ENCODE measurements at places on chromosomes 6 and 20.

DNA sequence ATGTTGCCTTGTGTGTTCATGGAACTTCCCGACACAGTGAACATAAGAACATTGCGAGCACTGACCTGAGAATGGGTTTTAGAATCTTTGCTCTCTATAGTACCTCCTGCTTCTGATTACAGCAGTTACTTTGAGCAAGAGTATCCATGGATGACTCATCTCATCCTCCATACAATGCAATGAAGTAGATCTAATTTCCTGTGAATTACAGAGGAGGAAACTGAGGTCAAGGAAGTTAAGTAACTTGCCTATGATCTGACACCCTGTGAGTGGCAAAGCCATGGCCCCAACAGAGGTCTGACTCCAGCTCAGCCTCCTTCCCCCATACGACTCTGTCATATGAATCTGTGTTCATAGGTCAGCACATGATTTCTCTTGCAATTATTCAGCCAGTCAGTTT is 518.1 kb downstream of the TFAP2A start:
- H3K4me3 ChIP-seq: no peak overlapping the region
- no peaks in the 10 kb centered on the region for H3K4me1 ChIP-seq
- H3K27me3 ChIP-seq: no peaks in the 10 kb centered on the region
- no peak overlapping the region for H3K27ac ChIP-seq

- H3K27ac ChIP-seq: no peak overlapping the region
- H3K27me3 ChIP-seq: no peaks in the 10 kb centered on the region
- H3K36me3 ChIP-seq: no peaks in the 10 kb centered on the region
- H3K4me1 ChIP-seq: no peaks in the 10 kb centered on the region
These were observed 130.9 kb downstream of the FOXA2 start for GRCh38 chr20:22453244-22454080.

- H3K27me3 ChIP-seq: no peaks in the 10 kb centered on the region
- peak overlapping the region; percentile 75 for H3K27ac ChIP-seq
- H3K4me1 ChIP-seq: peaks cover 43% of the 10 kb centered on the region
- H3K4me3 ChIP-seq: no peak overlapping the region
These were observed 68.9 kb upstream of the FAM184A start for GRCh38 chr6:119147101-119148053.

- H3K36me3 ChIP-seq: peaks cover 16% of the 10 kb centered on the region
- DNase-seq: no peak
- H3K4me3 ChIP-seq: no peak overlapping the region
- H3K27ac ChIP-seq: no peak overlapping the region
- H3K27me3 ChIP-seq: no peaks in the 10 kb centered on the region
- H3K4me1 ChIP-seq: no peaks in the 10 kb centered on the region
These were observed 33.8 kb downstream of the TMEM181 start for GRCh38 chr6:158593670-158594069.

GRCh38 chr20:37523911-37524700 is 3.1 kb downstream of the NNAT start:
- no peak for DNase-seq
- peaks cover 40% of the 10 kb centered on the region for H3K4me1 ChIP-seq
- no peaks in the 10 kb centered on the region for H3K36me3 ChIP-seq

DNA sequence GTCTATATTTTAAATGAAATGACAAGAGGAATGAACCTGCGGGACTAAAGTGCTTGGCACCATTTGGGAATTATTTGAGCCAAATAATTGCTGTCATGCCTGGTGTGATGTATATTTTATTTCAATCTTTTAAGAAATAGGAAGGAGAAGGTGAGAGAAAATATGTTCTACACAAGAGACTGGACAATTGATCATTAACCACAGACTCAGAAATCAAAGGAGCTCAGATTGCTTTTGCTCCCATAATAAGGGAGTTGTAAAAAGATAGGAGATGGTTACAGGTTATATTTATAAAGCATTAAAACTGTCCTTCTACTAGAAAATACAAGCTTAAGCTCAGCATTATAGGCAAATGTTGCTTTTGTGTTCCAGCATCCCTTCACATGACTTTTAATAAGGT is 515.2 kb upstream of the SULF2 start:
- no peak overlapping the region for H3K4me3 ChIP-seq
- no peak overlapping the region for H3K27ac ChIP-seq
- H3K36me3 ChIP-seq: no peaks in the 10 kb centered on the region
- no peak for DNase-seq
- peaks cover 31% of the 10 kb centered on the region for H3K4me1 ChIP-seq

GRCh38 chr20:32134026-32134425 is 24.5 kb downstream of the TM9SF4 start:
- no peak for DNase-seq
- H3K36me3 ChIP-seq: peaks cover 25% of the 10 kb centered on the region
- no peaks in the 10 kb centered on the region for H3K27me3 ChIP-seq
- no peaks in the 10 kb centered on the region for H3K4me1 ChIP-seq
- no peak overlapping the region for H3K4me3 ChIP-seq

GRCh38 chr6:124879110-124879991 is 82.9 kb upstream of the RNF217 start:
- no peaks in the 10 kb centered on the region for H3K27me3 ChIP-seq
- H3K27ac ChIP-seq: no peak overlapping the region
- no peak overlapping the region for H3K4me3 ChIP-seq
- H3K36me3 ChIP-seq: no peaks in the 10 kb centered on the region
- no peak for DNase-seq

DNA sequence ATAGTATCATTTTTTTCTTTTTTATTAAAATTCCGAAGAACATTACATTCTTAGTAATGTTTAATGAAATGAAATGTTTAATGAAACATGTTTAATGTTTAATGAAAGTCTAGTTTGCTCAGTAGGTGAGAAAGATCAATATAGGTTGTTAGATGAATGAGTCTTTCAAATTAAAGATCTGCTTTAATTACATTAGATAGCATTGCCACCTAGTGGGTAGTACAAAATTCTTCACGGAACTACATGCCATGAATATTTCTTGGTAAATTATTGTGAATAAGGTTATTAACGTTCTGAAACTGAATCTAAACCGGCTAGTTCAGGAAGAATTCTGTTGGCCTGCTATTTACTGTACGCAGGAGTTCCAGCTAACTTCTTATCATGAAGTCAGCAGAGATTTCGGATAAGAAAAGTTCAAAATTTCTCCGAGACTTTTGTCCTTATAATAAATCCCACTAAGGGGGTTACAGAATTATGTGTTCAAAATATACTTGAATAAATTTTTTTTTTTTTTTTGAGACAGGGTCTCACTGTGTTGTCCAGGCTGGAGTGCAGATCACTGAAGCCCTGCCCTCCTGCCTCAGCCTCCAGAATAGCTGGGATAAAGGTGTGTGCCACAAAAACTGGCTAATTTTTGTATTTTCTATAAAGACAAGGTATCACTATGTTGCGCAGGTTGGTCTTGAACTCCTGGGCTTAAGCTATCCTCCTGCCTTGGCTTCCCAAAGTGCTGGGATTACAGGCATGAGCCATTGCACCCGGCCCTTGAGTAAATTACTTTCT is 7.9 kb upstream of the GMNN start:
- DNase-seq: peak; percentile 52
- no peaks in the 10 kb centered on the region for H3K36me3 ChIP-seq
- H3K27ac ChIP-seq: no peak overlapping the region
- no peaks in the 10 kb centered on the region for H3K27me3 ChIP-seq
- H3K4me3 ChIP-seq: no peak overlapping the region

DNA sequence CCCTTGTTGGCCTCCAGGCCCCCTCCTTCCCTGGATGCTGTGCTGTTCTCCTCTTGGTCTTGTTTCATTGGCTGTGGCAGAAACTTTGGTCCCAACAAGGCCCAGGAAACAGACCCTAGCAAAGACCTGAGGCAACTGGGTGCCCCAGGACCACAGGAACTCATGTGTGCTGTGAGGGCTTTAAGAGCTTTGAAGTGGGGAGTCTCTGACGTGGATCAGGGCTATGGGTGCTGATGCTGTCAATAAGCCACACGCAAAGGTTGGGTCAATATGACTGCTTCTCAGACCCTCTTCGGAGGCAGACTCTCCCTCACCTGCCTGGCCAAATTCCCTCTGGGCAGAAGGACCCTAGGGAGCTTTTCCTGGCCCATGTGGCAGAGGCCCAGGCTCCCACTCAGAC is 91.5 kb upstream of the MLN start:
- H3K4me3 ChIP-seq: no peak overlapping the region
- DNase-seq: no peak
- H3K27ac ChIP-seq: no peak overlapping the region
- no peaks in the 10 kb centered on the region for H3K4me1 ChIP-seq
- H3K27me3 ChIP-seq: peaks cover 98% of the 10 kb centered on the region

- no peaks in the 10 kb centered on the region for H3K27me3 ChIP-seq
- no peaks in the 10 kb centered on the region for H3K4me1 ChIP-seq
- H3K36me3 ChIP-seq: no peaks in the 10 kb centered on the region
These were observed 49.1 kb upstream of the THBS2 start for GRCh38 chr6:169302716-169303115.

GRCh38 chr6:31349301-31349700 is 7.7 kb downstream of the HLA-B start:
- H3K4me1 ChIP-seq: no peaks in the 10 kb centered on the region
- peaks cover 7% of the 10 kb centered on the region for H3K27me3 ChIP-seq

DNA sequence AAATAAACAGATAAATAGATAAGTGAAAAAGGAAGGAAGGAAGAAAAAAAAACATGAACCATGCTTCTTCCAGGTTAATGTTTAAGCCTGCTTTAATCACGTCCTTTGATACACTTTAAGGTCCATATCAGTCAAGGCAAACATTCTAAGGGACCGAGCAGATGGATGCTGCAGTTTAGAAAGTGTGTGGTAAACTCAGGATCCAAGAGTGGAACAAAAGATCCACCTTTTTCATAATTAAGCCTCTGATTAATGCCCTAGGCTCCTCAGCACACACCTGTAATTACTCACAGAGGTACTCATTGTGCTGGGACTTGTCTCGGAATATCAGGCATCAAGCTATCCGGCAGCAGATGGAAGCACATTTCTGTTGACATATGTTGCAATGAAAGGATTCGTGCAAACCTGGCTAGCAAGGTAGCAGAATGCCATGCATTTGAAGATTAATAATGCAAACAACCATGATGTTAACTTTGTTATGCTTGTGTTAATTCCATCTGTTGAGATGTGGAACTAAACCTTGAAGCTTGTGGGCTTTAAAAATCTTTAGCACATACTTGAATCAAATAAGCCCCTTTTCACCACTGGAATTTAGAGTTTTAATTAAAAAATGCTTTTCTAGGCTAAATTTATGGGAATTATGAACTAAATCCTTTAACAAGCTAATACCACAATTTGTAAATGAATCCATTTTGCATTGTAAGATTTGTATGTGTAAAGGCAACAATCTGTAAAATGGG is 163.7 kb downstream of the RALGAPA2 start:
- DNase-seq: peak; percentile 9
- no peak overlapping the region for H3K4me3 ChIP-seq
- H3K27me3 ChIP-seq: no peaks in the 10 kb centered on the region
- H3K27ac ChIP-seq: peak overlapping the region; percentile 97

DNA sequence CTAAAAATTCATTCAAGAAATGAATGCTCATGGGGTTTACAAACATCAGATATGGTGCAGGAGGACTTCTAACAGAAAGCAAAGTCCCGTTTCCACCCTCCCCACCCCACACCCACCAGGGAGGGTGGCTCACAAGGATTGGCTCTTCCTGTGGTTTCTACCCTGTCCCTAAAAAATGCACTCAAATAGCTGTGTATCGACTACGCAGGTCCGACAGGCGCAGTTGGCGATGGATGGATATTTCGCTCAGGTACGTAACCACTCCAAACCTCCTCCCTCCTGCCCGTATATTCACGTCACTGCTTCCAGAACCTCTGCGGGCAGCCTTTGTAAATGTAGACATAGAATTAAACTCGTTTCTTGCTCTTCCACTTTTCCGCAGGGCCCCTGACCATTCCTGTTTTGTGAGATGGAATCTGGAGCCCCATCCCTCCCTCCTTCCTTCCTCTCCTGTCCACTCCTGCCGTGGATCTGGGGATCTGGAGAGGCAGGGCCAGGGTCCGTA is 264.3 kb downstream of the BMP7 start:
- peaks cover 10% of the 10 kb centered on the region for H3K4me1 ChIP-seq
- no peaks in the 10 kb centered on the region for H3K36me3 ChIP-seq
- DNase-seq: no peak
- H3K27me3 ChIP-seq: no peaks in the 10 kb centered on the region
- H3K27ac ChIP-seq: no peak overlapping the region

DNA sequence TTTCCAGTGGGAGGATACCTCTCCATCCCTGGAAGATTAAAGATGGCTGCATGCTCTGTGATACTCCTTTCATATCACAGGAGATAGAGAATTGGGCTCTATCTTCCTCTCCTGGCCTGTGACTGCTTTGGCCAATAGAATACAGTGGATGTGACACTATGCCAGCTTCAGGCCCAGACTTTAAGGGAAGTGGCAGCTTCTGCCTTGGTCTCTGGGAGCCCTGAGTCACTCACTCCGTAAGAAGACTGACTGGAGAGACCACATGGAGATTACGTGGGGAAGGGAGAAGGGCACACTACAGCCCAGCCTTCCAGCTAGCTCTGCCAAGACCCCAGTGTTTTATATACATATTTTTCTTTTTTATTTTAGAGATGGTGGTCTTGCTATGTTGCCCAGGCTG is 10.4 kb upstream of the MMP9 start:
- H3K4me1 ChIP-seq: peaks cover 40% of the 10 kb centered on the region
- no peak overlapping the region for H3K4me3 ChIP-seq
- no peak for DNase-seq
- H3K27me3 ChIP-seq: no peaks in the 10 kb centered on the region

DNA sequence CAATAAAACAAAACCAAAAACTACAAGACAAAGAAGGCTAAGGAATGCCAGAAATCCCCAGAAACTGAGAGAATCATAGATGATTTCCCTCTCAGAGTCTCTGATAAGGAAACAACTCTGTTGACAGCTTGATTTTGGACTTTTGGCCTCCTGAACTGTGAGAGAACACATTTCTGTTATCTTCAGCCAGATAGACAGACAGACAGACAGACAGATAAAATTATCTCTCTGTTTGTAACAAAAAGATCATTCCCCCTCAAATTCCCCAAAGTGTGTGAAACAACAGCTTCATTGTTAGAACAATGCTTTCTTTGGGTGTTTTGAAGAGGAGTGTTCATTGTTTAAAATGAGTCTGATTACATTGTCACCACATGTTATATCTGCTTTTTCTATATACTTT is 148.2 kb downstream of the BCKDHB start:
- H3K4me1 ChIP-seq: no peaks in the 10 kb centered on the region
- no peak overlapping the region for H3K4me3 ChIP-seq
- H3K36me3 ChIP-seq: no peaks in the 10 kb centered on the region
- H3K27me3 ChIP-seq: no peaks in the 10 kb centered on the region

DNA sequence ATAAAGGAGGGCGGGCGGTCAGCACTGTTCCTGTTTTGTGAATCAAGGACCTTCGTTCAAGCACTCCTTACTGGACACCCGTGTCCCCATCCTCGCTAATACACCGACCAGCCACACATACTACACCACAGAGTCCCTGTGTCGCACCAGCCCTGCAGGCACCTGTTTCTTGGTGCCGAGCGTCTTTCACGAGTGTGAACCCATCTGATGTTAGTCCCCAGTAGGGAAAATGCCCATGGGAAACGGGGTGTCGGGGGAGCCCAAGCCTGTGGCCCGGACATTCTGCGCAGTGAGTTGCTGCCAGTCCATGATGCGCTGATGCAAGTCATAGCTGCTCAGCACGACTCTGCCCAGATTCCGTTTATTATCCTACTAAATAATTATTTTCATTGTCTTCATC is 74.7 kb downstream of the TTLL2 start:
- H3K4me1 ChIP-seq: no peaks in the 10 kb centered on the region
- DNase-seq: no peak
- no peak overlapping the region for H3K27ac ChIP-seq
- H3K4me3 ChIP-seq: no peak overlapping the region
- peaks cover 97% of the 10 kb centered on the region for H3K27me3 ChIP-seq
- no peaks in the 10 kb centered on the region for H3K36me3 ChIP-seq

Data from PC-9 (cell line).